ENCODE measurements at places on chromosomes 11 and 22.

GRCh38 chr11:131672191-131672590 is 301.8 kb downstream of the NTM start:
- no peak for DNase-seq

DNA sequence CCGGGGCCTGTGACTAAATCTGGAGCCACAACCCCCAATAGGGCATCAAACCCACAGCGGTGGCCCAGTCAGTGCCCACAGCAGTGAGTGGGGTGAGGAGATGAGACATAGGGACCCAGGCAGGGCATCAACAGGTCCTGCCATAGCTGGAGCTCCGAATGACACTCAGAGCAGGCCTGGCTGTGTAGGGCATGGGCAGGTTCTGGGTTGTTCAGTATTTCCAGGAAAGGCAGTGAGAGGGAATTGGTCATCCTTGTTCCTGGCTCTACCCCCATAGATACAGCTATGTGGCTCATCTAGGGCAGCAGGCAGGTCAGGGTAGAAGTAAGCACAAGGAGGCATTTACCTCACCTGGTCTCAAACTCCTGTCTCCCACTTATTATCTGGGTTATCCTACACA is 126.6 kb downstream of the BUD13 start:
- no peak for DNase-seq

- peak; percentile 9 for DNase-seq
These were observed 6.6 kb upstream of the GRAMD4 start for GRCh38 chr22:46613606-46614021.

DNA sequence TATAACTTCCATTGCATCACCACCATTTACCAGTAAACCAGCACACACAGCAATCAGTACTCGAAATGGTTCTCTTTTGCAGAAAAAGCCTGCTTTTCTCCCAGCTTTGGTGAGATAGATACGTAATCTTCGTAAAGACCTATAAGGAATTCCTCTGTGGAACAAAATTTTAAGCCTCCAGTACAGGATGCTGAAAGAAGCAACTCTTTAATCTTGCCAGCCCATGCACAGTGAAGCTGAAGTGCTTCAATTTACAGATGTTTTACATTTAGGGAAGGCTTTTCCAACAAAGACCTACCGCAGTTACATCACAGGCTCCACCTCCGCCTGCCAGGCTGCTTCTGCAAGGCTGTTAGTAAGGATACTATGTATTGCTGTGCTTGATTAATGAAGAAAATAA is 1.9 kb downstream of the ELMOD1 start:
- DNase-seq: no peak

- DNase-seq: no peak
These were observed 29.0 kb downstream of the PI4KA start for GRCh38 chr22:20829491-20830134.

DNA sequence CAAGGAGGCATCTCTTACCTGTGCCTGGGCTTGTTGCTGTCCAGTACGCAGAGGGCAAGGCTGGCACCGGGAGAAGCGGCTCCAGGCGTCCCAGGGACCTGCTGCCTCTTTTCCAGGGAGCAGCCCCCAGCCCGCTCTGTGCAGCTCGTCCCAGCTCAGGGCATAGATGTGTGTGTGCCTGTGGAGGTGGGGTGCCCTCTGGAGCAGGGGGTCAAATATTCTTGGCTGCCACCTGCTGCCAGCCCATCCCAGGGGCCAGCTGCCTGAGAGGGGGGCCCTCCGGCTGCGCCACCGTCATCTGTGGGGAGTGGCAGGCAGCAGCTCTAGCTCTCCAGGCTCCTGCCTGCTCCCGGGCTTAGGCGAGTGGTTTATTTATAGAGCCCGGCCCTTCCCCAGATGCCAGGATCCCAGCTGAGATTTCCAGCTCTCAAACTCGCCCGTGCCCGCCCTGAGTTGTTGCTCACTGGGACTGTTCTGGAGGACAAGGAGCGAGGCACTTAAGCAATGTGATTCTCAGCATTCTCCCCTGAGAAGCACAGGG is 87.5 kb downstream of the RTL6 start:
- DNase-seq: no peak

DNA sequence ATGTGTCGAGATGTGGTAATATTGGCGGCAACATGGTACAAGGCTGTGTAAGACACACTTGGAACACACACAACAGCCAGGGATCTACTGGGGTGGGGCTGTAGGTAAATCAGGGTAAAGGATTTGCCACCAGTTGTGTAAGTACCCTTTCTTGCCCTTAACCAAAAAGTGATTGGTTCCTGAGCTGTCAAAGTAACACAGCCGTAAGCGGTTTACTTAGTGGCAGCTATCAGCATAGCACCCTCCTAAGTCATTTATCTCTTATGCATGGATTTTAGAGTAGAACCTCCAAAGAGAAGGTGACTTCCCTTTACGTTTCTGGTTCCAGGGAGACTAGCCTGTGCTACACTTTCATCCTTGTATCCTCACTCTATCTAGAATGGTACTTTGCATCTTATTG is 57.2 kb downstream of the SPECC1L start:
- DNase-seq: no peak

DNA sequence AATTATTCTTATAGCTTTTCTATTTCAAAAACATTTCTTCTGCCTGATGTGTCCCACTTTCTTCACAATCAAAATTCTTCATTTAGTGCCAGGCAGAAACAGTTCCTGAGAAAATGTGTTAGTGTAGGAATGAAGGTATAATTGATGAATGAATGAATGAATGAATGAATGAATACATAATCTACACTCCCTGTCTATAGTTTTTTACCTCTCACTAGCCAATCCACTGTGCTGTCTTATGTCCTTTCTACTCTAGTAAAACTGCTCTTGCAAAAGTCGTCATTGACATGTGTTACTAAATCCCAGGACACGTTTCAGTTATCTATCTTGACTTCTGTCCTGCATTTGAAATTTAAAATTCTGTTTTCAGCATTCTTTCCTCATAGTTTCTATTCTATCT is 42.9 kb downstream of the CHORDC1 start:
- no peak for DNase-seq

DNA sequence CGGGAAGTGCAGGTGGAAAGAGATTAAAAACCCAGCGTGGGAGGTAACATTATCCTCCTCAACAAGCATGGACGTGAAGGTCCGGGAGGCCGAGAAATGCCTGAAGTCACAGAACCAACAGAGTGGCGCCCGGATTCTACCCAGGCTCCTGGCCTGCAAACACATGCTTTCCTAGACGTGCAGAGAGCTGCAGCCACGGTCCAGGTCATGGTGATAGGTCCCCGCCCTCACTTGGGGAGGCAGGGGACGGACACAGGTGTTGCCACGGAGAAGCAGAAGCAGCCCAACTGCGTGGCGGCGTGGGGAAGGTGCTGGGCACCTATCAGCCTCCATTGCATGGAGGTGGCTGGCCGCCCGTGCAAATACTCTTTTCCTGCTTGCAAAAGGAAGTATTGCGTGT is 148.8 kb downstream of the MPPED1 start:
- DNase-seq: no peak

DNA sequence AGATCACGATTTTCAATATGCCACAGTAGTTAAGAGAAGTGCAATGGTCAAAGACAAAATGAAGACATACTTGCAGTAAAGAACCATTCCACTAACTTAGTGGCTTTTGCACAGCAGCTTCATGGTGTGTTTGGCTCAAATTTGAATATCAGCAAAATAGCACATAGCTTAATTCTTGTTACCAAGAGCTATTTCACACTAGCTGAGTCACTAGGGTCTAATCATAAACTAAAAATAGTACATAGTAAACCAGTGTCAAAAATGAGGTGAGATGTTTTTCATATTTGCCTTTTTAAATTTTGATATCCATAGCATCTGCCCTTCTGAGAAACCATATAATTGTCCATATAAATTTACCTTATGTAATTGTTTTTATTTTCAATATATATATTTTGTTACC is 325.0 kb upstream of the LUZP2 start:
- no peak for DNase-seq

DNA sequence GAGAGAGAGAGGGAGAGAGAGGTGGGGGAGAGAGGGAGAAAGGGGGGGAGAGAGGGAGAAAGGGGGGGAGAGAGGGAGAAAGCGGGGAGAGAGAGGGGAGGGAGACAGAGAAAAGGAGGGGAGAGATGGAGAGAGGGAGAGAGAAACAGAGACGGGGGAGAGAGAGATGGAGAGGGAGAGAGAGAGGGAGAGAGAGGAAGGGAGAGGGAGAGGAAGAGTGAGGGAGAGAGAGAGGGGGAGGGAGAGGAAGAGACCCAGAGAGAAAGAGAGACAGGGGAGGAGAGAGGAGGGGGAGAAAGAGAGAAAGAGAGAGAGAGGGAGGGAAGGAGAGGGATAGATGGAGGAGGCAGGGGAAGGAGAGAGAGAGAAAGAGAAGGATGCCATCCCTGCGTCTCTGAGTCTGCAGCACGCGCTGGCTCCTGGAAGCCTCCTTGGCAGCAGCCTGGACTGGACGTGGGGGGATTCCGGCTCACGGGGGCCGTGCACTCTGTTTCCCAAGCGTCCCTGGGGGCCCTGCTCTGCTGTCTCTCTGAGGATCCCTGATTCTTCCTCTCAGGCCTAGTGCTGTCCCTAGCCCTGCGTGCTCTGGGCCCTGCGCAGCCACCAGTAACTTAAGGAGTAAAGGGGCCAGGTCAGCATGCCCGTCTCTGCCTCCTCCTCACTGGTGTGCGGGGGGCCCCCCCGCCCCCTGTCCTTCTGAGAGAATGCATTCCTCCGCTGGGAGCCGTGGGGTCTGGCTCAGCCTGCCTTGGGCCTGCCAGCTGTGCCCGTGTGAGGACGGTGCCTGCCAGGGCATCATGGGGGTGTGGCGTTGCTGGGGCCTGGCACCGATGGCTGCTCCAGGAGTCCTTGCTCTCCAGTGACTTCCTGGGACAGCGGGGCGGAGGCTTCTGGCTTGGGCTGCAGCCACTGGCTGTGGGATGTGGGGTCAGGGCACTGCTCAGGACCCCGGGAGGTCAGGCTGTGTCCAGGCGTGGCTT is 429.5 kb downstream of the TBC1D22A start:
- DNase-seq: no peak

DNA sequence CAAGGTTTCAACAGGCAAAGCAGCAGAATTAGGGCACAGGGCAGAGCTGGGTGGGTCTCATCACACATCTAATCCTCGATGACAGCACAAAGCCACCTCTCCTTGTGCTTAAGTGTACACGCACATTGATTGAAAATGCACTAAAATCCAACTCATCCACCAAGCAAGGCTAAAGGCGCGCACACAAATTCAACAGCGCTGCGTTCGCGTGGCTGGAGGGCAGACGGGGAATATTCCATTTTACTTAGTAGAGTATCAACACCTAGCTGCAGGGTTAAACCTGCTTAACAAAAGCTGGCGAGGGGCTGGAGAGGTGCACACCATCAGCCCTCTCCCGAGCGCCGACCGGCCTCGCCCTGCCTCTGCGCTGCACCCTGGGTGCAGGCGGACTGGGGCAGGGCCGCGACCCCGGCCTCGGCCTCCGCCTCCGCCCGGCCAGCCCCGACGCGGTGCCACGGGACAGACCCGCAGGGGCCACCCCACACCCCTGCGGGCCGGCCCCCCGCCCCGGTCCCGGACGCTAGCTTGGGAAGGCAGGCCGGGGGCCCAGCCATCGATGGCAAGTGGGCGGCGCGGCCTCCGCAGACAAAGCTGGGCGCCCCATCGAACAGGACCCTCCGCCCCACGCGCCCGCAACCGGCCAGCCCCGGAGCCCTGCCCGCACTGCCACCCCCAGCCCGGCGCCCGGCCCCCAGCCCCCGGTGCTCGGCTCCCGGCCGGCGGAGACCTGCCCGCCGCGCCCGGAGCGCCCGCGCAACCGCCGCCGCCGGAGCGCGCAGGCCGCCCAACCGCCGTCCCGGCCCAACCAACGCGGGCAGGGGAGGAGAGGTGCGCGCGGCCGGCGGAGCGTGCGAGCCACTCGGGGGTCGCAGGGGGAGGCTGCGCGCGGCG is 929 bp downstream of the PRDM10 start:
- peak; percentile 28 for DNase-seq

Data from cardiac fibroblast (primary cell).